ENCODE measurements at places on chromosomes 16 and 17. TPM values are rescaled to one million over a fixed set of nuclear protein-coding genes. Genes with fewer than 3 reads are reported as not detected.

Gene WFIKKN2
- total RNA-seq = not detected

Gene TLCD2
- total RNA-seq = 24.7 TPM

Gene EMP2
- 491 TPM for total RNA-seq

Gene CDH16
- 1.8 TPM for total RNA-seq

Gene ACSM2B
- not detected for total RNA-seq

Gene SYT17
- 15.4 TPM for total RNA-seq

Gene LRRC75A
- 2.9 TPM for total RNA-seq

Gene LRRC36
- 5.9 TPM for total RNA-seq

Gene CSH1
- total RNA-seq = not detected

Gene ABCC11
- total RNA-seq = 0.15 TPM

Gene EPX
- total RNA-seq = not detected

DNA sequence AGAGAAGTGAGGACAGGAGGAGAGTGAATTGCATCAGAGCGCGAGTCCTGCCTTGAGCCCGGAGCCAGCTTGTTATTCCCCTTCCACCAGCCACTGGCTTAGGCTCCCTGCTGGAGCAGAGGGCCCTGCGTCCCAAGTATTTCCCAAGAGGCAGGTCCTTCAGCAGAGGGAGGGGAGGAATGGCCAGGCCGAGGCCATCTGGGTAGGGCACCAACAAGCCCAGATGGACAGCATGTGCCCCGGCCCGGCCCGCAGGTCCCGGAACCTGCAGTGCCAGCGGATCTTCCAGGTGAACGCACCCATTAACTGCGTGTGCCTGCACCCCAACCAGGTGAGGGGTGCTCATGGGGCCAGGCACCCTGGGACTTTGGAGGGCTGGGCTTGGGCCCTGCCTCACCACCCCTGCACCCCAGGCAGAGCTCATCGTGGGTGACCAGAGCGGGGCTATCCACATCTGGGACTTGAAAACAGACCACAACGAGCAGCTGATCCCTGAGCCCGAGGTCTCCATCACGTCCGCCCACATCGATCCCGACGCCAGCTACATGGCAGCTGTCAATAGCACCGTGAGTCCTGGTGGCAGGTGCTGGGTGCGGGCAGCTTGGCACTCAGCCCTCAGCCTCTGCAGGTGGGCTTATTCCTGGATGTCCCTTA lies 1.7 kb downstream of the MLST8 start:
- H3K4me1 ChIP-seq = peaks cover 17% of the 10 kb centered on the region
- no peak overlapping the region for H3K27ac ChIP-seq
- no peaks in the 10 kb centered on the region for H3K36me3 ChIP-seq

GRCh38 chr17:39208893-39209292 lies 8.8 kb downstream of the RPL19 start:
- H3K4me3 ChIP-seq = no peak overlapping the region
- H3K27me3 ChIP-seq = peaks cover 6% of the 10 kb centered on the region
- peaks cover 14% of the 10 kb centered on the region for H3K36me3 ChIP-seq

- no peak overlapping the region for H3K27ac ChIP-seq
- H3K4me3 ChIP-seq = no peak overlapping the region
- H3K4me1 ChIP-seq = peaks cover 26% of the 10 kb centered on the region
- no peaks in the 10 kb centered on the region for H3K27me3 ChIP-seq
- DNase-seq = no peak
Observed at GRCh38 chr16:85601730-85602401, 11.3 kb upstream of the GSE1 start.

DNA sequence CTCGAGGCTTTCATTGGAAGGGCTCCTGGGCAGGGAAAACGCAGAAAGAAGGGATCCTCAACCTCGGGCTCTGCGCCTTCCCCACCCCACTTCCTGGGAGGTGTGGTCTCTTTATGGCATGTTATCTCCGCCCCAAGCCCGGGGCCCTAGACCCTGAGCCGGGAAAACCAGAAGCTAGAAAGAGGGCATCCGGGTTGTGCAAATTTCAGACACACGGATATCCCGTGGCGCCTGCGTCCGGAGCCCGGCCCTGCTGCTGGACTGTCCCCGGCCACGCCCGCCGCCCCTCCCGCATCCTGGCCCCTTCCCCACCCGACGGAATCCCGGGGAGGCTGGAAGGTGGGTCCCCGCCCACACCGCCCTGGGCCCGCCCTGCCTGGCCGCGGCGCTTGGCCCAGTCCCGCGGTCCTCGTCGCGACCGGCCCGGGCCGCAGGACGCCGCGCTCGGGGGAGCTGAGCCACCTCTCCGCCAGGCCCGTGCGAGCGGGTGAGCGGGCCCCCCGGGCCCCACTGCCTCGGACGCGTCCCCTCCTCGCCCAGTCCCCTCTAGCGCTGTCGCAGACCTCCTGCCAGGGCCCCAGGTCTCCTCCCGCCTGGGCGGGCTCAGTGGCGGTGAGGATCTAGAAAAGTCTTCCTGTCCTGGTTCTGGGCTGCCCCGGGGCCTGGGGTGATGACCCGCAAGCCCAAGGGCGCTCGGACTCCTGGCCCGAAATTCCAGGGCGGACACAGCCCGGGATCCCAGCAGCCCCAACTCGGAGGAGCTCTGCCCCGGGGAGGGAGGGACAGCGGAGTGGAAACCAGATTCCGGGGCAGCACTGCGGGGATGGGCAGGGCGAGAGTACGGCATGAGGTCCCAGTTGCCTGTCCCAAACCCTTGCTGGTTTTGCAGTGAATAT lies at the start of gene SLC16A5:
Gene SLC16A5, plus strand, starts transcription at position 397 of the 896 bp plus-strand sequence. CDS start 5,683 bp downstream, outside the sequence.
- H3K27ac ChIP-seq = peak within 1 kb of the TSS; percentile 98
- peaks cover 61% of the 10 kb centered on the region for H3K4me1 ChIP-seq
- DNase-seq = peak; percentile 98
- no peaks in the 10 kb centered on the region for H3K27me3 ChIP-seq
- H3K36me3 ChIP-seq = no peaks in the 10 kb centered on the region

GRCh38 chr16:49964973-49965372 lies 60.1 kb upstream of the CNEP1R1 start:
- H3K4me3 ChIP-seq = no peak overlapping the region
- no peak overlapping the region for H3K27ac ChIP-seq
- H3K27me3 ChIP-seq = no peaks in the 10 kb centered on the region

DNA sequence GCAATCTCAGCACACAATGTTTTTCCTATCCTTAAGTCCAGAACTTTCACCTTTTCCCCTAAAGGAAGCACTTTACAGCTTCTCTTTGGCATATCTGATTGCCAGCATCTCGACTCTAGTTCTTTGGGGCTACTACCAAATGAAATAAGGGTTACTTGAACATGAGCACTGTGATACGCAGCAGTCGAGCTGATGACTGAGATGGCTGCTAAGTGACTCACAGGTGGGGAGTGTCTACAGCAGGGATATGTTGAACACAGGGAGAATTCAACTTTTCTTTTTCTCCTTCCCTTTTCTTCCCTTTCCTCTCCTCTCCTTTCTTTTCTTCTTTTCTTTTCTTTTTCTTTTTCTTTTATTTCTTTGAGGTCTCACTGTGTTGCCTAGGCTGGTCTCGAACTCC lies 334.8 kb downstream of the MAF start:
- no peaks in the 10 kb centered on the region for H3K27me3 ChIP-seq
- H3K4me3 ChIP-seq = no peak overlapping the region
- DNase-seq = no peak

DNA sequence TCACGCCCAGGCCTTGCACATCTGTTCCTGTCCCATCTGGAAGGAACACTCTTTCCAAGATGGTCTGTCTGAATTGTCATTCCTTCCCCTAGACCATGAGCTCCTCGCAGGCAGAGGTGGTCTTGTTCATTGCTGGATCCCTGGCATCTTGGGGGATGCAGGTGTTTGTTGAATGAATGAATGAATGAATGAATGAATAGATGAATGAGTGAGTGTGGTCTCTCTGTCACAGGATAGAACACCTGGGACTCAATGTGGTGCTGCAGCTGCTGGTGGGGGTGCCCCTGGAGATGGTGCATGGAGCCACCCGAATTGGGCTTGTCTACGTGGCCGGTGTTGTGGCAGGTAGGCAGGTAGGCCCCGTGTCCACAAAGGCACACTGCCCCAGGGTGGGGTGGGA lies 32.2 kb downstream of the RHBDL3 start:
- no peak for DNase-seq
- H3K27ac ChIP-seq = no peak overlapping the region
- no peak overlapping the region for H3K4me3 ChIP-seq
- no peaks in the 10 kb centered on the region for H3K4me1 ChIP-seq
- no peaks in the 10 kb centered on the region for H3K36me3 ChIP-seq

DNA sequence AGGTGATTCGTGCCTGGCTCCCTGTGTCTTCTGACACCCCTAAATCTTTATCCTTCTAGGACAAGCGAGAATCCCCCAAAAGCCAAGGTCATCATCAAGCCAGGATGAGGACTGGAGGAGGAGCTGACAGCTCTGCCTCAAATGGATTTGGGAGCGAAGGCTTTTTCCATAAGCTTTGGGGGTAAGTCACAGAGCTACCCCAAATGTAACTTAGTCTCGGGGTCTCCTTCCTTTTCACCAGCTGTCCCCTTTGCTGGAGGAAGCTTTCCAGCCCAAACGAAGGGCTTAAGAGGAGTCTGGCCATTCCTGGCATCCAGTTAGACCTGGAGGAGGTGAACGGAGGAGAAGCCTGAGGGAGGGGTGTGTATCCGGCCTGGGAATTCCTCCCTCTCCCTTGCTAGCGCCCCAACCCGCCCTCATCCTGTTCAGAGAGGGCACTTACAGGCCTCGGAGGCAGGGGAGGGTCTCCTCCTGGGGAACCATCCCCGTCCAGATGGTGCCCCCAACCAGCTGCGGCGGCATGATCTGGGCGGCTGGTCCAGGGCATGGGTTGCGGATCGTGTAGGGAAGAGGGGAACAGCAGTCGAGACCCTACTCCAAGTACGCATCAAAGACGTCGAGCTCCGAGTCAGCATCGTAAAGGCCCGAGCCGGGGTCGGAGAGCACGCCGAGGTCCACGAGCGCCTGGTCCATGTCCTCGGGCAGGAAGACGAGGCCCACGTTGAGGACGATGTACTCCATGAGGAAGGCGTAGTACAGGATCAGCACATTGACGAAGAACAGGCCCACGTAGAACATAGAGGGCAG lies 938 bp downstream of the DEXI start:
- peak overlapping the region; percentile 89 for H3K4me3 ChIP-seq
- peaks cover 85% of the 10 kb centered on the region for H3K4me1 ChIP-seq

GRCh38 chr17:41930009-41930832 lies at the start of gene ODAD4:
Gene ODAD4, plus strand, starts transcription at chr17:41930617. Its CDS starts 107 bp downstream, at chr17:41930724.
- H3K27ac ChIP-seq = peak within 1 kb of the TSS; percentile 86
- peak within 1 kb of the TSS; percentile 54 for H3K4me3 ChIP-seq
- H3K27me3 ChIP-seq = no peaks in the 10 kb centered on the region
- peaks cover 11% of the 10 kb centered on the region for H3K4me1 ChIP-seq
- peak; percentile 97 for DNase-seq

- H3K4me3 ChIP-seq = peak overlapping the region; percentile 4
- no peaks in the 10 kb centered on the region for H3K36me3 ChIP-seq
Observed at GRCh38 chr16:57893217-57893558, 77.7 kb downstream of the CNGB1 start.

DNA sequence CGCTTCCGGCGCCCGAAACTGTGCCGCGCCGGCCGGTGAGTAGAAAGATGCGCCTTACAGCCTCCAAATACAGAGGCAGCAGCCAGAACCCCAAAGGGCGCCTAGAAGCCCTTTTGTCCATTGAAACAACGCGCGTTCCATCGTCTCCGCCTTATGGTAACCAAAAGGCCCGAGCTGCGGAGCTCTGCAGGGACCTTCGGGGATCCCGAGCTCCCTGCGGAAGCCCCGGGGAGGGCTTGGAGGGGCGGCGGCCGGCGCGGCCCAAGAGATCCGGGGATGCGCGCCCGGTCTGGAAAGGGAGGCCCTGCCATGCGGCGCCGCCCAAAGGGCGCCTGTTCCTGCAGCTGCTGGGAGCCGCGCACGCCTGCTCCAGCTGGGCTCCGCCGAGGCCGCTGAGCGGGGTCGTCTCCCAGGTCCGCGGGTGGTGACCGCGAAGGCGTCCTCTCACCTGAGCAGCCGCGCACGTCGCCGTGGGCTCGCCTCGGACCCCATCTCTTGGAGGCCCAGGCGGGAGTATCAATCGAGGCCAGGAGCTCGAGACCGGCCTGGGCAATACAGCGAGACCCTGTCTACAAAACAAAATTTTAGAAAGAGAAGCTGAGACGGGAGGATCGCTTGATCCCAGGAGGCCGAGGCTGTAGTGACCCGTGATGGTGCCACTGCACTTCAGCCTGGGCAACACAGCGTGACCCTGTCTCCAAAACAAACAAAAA lies 742 bp upstream of the FBXO31 start:
- H3K4me1 ChIP-seq = peaks cover 41% of the 10 kb centered on the region
- H3K36me3 ChIP-seq = no peaks in the 10 kb centered on the region
- peak overlapping the region; percentile 92 for H3K27ac ChIP-seq
- DNase-seq = peak; percentile 38
- H3K27me3 ChIP-seq = no peaks in the 10 kb centered on the region
- H3K4me3 ChIP-seq = peak overlapping the region; percentile 83

- H3K27ac ChIP-seq = no peak overlapping the region
- no peaks in the 10 kb centered on the region for H3K27me3 ChIP-seq
- no peak overlapping the region for H3K4me3 ChIP-seq
- no peaks in the 10 kb centered on the region for H3K4me1 ChIP-seq
- H3K36me3 ChIP-seq = no peaks in the 10 kb centered on the region
- DNase-seq = no peak
Observed at GRCh38 chr16:22055881-22056280, 36.5 kb upstream of the VWA3A start.
